ENCODE measurements at places on chromosomes 16 and 17. TPM values are rescaled to one million over a fixed set of nuclear protein-coding genes. Genes with fewer than 3 reads are reported as not detected.
A peak's percentile ranks its signal among the peaks of the same experiment; 100 is the strongest.

Gene HOXB3
- total RNA-seq = 8.0 TPM

Gene MT1E
- total RNA-seq = 893 TPM

GRCh38 chr17:41315814-41316445, 420 bp upstream of the KRTAP17-1 start:
- DNase-seq = peak; percentile 27

- no peak for DNase-seq
Measured at GRCh38 chr16:2822158-2822495, 5.1 kb downstream of the PRSS21 start.

DNA sequence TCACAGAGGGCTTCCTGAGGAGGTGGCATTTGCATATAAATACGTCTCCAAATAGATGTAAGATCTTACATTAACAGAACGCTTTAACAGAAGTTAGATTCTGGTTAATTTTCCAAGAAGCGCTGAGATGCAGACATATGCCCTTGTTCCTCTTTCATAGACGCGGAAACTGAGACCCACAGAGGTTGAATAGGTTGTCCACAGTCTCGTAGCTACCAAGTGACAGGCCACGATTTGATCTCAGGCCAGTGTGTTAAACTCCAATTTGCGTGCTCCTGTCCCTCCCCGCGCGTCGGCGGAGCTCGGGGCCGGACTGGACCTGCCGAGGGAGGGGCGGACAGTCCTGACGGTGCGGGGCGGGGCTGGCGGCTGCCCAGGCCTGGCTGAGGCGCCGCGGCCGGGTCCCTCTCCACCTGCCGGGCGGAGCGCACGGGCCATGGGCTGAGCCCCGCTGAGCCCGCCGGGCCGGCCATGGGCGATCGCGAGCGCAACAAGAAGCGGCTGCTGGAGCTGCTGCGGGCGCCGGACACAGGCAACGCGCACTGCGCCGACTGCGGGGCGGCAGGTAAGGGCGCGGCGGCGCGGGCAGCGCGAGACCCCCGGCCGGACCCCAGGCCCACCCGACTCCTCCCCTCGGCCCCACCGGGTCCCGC, at the start of gene ADAP2:
Gene ADAP2 (plus strand): TSS at position 402 of the 653 bp plus-strand sequence. CDS start 70 bp downstream, at position 472.
- DNase-seq = no peak

Gene COPZ2
- total RNA-seq = 8.0 TPM

- peak; percentile 33 for DNase-seq
Measured at GRCh38 chr17:29131814-29132682, 48.1 kb downstream of the MYO18A start.

DNA sequence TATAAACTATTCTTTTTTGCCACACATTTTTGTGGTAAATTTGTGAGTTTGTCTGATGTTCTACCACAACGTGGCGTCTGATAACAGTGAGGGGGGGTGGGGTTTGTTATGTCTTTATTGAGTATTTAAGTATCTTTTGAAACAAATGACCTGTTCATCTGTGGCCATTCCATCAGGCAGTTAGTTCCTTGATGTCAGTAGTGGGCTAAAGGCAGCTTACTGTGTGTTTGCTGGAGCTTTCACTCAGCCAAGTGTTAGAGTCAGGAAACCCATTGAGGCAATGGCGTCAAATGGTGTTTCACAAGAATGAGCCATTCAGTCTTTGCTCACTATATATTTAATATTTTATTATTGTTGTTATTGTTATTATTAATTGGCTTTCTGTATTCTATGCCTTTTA, 28.0 kb downstream of the NQO1 start:
- DNase-seq = no peak

DNA sequence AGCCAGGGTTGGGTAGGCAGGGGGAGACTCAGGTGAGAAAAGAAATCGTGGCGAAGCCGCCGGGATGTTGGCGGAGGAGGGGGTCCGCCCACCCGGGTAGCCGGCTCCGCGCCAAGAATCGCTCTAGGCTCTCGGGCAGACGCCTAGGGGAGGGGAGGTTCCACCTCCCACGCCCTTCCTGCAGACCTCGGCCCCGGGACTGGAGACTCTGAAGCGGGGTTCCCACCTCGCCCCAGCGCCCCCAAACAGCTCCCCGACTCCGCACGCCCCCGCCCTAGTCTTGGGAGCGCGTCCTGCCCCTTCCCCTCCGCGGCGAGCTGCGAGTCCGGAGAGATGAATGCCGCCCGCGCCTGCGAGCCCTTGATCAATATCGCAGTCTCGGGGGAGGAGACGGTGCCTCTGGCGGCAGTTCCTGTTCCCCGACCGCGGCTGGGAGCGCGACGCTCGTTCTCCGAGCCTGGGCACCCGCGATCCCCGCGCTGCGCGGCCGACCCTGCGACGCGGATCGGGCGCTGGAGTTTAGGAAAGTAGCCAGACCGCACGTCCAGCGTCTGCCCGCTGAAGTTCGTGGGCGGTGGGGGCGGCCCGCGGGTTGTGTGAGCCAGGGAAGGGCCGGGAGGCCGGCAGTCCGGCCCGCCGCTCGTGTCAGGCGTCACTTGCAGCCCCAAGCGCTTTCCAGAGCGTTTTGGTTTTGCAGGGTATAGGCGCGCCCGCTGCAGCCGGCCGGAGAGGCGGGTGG, 790 bp downstream of the CRHR1 start:
- no peak for DNase-seq

DNA sequence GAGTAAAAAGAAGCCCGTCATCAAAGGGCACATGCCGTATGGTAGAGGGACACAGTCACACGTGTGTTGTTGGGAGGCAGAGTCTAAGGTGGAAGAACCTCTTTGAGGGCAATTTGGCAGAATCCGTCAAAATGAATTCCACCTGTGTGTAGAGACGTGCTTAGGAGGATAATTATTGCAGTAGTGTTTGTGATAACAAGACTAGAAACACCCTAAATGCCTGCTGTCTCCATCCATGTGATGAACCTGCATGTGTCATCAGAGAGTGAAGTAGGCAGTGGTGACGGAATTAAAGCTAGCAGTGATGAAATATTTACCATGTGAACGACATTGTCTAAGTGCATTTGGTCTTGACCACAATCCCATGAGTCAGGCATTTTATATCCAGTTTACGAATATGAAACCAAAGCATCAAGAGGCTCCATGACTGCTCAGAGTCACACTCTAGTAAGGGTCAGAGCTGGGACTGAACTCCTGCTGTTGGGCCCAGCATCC, 61.3 kb upstream of the ADORA2B start:
- peak; percentile 64 for DNase-seq

DNA sequence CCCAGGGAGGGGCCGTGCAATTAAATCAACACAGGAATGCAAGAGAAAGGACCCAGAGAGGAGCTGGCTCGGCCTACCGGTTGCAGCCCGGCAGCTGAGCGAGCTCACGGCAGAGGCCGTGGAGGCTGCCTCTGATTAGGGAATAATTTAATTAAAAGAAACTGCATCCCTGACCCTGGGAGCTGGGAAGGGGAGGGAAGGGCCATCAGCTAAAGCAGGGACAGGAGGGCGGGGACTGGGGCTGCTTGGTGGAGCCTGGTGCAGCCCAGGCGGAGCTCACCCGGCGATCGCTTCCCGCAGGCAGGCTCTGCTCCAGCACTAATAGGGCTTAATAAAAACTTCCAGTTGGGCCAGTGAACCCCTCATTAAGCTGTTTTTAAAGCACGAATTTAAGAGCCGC, 43.4 kb downstream of the LMF1 start:
- no peak for DNase-seq

DNA sequence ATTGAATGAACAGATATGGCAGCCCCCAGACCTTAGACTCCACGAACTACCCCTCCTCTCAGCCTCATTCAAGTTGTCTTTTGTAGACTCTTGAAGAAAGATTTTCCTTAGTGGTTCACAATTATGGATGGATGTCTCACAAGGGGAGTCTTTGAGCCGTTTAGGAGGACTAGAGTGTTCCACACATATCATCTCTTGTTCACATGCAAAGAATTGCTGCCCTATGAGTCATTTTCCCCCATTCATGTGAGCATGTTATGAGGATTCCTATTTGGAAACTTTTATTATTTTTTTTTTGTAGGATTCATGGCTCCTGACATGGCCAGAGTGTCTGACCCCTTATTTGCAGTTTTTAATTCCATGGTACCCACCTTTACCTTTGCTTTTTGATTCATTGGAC, 237.1 kb downstream of the SHISA9 start:
- DNase-seq = peak; percentile 18

DNA sequence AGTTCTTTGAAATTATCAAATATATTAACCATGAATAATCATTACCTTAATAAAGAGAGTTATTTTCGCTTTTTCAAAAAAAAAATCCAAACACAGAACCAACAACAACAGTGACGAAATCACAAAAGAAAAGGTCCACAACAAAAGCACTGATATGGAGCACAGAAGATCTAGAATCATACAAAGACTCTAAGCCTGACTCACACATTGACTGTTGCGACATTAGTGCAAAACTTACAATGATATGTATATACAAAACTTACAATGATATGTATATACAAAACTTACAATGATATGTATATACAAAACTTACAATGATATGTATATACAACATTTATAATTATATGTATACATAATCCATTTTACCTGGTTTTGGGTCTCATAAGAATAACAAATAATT, 117.7 kb downstream of the USP22 start:
- no peak for DNase-seq

DNA sequence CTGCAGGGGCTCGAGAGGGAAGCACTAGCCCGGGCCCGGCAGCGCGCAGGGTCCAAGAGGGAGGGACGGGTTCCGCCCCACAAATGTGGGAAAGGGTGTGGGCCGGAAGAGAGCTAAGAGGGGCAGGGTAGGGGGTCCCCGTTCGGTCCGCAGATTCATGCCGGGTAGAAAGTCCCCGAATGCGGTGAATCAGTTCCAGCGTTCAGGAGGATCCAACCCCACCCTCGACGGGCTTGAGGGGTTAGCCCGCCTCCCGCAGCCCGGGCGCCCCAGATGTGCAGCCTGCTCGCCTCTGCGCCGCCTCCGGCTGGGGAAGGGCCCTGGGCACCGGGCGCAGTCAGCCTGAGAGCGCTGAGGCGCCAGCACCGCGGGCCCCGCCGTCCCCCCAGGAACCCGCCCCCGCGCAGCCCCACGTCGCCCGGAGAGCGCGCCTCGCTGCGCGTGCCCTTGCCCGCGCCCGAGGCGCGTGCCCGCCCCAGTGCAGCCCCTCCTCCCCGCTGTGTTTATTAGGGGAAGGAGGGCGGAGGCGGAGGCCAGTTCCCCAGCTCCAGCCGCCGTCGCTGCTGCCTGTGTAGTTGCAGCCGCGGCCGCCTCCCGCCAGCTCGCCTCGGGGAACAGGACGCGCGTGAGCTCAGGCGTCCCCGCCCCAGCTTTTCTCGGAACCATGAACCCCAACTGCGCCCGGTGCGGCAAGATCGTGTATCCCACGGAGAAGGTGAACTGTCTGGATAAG, at the start of gene LASP1:
Gene LASP1 (plus strand): TSS at position 533 of the 733 bp plus-strand sequence. CDS start 132 bp downstream, at position 665.
- no peak for DNase-seq

Gene DHRS7C
- not detected for total RNA-seq

Gene FBXL19
- 25.7 TPM for total RNA-seq

GRCh38 chr16:57606847-57607501, 21.5 kb upstream of the ADGRG1 start:
- no peak for DNase-seq

GRCh38 chr17:9367156-9367555, 208.5 kb downstream of the STX8 start:
- DNase-seq = no peak

Gene PDXDC1
- total RNA-seq = 90.2 TPM

DNA sequence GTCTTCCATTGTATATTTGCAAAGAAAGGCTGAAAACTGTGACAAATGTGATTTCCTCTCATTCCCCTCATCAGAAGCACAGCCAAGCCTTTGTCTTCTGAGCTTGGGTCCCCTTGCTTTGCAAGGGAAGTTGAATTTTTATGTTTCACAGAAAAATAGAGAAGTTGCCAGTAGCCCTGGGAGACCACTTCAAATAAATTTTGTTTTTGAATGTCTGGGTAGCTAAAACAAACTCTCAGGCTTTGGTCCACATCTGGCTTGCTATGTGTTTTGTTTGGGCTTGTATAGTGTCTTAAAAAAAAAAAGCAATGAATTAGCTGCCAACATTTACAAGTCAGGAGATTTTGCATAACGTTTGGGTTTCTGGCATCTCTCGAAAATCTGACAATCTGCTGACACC, 24.1 kb downstream of the PIK3R6 start:
- DNase-seq = no peak

DNA sequence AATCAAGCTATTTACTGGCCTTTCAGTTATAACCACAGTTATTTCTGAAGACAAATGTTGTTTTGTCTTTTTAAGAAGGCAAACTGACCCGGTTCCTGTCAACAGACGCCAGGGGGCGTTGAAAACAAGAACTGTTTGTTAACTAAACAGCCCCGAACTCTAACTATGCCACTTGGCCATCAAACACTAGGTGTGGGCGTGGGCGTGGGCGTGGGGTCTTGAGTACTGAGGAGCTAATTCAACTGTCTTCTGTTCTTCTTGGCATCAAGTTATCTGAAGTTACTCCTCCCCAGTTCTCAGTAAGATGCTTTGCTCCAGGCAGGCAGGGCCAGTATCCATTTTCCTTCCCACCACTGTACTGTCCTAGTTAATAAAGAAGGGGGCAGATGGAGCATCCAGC, 63.3 kb upstream of the MTMR4 start:
- DNase-seq = peak; percentile 50

GRCh38 chr17:49018116-49018612, 21.0 kb downstream of the IGF2BP1 start:
- DNase-seq = no peak

Gene SERPINF2
- 0.87 TPM for total RNA-seq

Gene PIGS
- 70.0 TPM for total RNA-seq

- peak; percentile 95 for DNase-seq
Measured at GRCh38 chr16:82653550-82654511, 27.1 kb downstream of the CDH13 start.

GRCh38 chr17:42414704-42415409, 8.2 kb downstream of the CAVIN1 start:
- no peak for DNase-seq

Gene MILR1
- total RNA-seq = 0.20 TPM

- peak; percentile 61 for DNase-seq
Measured at GRCh38 chr16:12976496-12976895, 75.1 kb downstream of the SHISA9 start.

DNA sequence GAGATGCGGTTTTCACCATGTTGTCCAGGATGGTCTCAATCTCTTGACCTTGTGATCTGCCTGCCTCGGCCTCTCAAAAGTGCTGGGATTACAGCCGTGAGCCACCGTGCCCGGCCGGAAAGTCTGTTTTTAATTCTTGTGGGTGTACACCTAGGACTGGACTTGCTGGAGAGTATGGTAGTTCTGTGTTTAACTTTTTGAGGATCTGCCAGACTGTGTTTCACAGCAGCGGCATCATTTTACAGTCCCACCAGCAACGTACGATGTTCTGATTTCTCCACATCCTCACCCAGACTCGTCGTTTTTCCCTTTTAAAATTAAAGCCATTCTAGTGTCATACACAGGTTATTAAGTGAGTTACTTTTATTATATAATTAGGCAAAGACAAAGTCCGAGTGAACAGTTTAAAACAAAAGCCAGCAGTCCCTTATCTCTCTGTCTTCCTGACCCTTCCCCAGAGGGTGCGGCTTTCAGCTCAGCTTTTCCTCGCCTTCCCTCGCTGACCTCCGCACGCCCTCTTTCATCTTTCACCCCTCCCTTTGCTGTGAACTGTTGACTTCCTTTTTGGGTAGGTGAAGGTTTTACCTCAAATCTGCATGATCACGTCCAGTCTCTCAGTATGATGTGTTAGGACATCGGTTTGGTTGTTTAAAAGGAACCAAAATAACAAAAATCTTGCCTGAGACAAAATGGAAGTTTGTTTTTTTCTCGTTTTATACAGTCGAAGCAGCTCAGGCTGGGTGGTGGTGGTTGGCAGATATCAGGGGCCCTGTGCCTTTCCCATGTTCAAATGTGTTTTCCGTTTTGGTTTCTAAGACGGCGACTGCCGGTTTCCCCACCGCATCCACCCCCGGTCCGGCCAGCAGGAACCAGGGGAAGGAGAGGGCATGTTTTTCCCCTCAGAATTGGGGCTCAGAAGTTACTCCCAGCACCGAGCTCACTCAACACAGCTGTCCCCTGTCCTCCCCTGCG, 18.0 kb downstream of the FAM234A start:
- DNase-seq = no peak

Data from renal cortical epithelial cell (primary cell).